Mucosa of gallbladder (tissue), 1 donor: ENCODE measurements at places on chromosomes 3 and 15. TPM values are rescaled to one million over a fixed set of nuclear protein-coding genes. Genes with fewer than 3 reads are reported as not detected.
A peak's percentile ranks its signal among the peaks of the same experiment; 100 is the strongest.

The CHDH gene
- 46.4 TPM for total RNA-seq

The PPP1R2 gene
- total RNA-seq: 68.1 TPM

The LRRC2 gene
- total RNA-seq: 1.9 TPM

The GOLGA8G gene
- not detected for total RNA-seq

The KPNA4 gene
- 49.1 TPM for total RNA-seq

The NCKIPSD gene
- 42.3 TPM for total RNA-seq

The NEO1 gene
- 92.8 TPM for total RNA-seq

DNA sequence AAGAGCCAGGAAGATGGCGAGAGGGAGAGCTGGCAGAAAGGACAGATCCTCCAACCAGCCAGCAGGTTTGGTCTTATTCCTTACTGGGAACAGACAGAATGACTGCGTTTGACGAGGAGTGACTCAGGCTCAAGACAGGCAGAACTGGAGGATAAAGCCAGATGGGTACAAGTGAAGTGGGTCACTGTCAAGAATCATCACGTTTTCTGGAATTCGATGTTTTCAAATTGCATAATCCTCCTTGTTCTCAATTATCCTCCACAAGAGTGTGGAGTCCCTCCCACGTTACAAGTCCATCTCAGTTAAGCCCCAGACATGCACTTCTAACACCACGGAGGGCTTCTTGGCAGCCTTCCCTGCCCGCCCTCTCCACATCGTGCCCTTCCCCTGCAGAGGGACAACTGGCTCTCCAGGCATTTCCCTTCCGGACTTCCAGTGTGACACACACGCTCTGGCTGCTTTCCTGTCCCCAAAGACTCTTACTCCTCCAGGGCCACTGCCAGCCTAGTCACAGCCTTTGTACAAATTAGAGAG is 183.1 kb downstream of the CHST2 start:
- DNase-seq: peak; percentile 12

GRCh38 chr3:194960446-194961032 is 274.9 kb downstream of the FAM43A start:
- no peak for DNase-seq

DNA sequence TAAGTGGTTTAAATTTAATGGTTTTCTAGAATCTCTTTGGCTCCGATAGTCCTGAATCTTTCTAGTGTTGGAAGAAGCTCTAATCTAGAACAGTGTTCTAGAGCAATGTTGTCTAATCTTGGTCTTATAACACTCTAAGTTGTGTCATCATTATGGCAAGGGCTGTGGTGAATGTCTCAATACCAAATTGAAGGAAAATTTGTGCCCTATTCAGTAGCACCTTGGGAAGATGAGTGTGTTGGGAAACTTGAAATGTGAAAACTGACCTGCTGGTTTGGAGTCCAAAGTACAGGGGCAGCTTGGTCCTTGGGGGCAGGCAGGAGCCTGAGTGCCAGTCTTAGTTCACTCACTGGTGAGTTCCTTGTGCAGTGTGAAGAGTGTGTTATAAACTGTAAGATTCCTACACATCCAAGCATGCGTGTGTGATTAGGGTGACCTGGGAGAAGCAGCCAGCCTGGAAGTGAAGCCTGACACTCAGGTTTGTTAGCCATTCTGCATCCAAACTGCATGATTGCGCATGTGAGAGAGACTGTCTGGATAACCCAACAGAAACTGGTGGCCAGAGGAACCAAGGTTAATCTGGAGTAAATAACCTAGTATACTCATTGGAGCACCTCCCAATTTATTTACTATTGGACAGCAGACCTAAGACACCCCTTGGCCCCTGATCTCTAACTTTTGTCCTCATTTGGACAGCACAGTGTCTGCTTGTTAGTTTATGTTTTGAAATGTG is 14.6 kb downstream of the ZNF592 start:
- no peak for DNase-seq

GRCh38 chr15:83549623-83550022 is 102.5 kb downstream of the SH3GL3 start:
- no peak for DNase-seq

GRCh38 chr15:71345186-71345585 is 229.9 kb downstream of the THSD4 start:
- no peak for DNase-seq

DNA sequence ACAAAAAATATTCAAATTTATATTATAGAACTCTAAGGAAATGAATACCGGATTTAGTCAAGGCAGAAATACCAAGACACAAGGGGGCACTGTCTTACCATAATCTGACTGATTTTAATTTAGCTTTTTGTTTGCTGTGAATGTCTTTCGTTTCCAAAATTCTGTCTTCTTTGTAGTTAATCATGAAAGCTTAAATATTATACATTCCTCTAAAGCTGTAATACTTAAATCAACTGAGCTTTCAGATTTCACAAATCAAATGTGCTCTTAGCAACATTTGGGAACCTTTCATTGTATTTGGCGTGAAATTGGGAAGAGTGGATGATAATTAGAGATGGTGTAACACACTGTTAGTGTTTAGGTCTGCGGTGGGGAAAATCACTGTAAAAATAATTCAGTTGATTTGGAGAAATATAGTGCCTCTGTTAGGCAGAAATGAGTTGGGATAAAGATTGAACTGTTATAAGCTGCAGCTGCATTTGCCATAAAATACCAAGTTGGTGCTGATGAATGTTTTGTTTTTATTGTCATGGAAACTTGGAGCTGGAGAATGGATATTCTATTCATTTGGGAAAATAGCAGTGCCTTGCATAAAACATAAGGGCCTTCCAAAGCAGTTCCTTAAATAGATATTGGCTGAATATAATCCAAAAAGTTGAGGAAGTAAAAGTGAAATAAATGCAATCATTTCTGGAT is 228.2 kb downstream of the TCF12 start:
- no peak for DNase-seq

GRCh38 chr3:155611456-155611855 is 133.4 kb downstream of the PLCH1 start:
- no peak for DNase-seq

- no peak for DNase-seq
These were observed 60.2 kb downstream of the IL16 start for GRCh38 chr15:81256916-81257315.

GRCh38 chr3:125214738-125215137 is 2.2 kb upstream of the SLC12A8 start:
- no peak for DNase-seq
